ENCODE measurements at places on chromosomes 5 and 9.

- DNase-seq: no peak
Measured at GRCh38 chr9:137717776-137718327, 99.0 kb downstream of the EHMT1 start.

DNA sequence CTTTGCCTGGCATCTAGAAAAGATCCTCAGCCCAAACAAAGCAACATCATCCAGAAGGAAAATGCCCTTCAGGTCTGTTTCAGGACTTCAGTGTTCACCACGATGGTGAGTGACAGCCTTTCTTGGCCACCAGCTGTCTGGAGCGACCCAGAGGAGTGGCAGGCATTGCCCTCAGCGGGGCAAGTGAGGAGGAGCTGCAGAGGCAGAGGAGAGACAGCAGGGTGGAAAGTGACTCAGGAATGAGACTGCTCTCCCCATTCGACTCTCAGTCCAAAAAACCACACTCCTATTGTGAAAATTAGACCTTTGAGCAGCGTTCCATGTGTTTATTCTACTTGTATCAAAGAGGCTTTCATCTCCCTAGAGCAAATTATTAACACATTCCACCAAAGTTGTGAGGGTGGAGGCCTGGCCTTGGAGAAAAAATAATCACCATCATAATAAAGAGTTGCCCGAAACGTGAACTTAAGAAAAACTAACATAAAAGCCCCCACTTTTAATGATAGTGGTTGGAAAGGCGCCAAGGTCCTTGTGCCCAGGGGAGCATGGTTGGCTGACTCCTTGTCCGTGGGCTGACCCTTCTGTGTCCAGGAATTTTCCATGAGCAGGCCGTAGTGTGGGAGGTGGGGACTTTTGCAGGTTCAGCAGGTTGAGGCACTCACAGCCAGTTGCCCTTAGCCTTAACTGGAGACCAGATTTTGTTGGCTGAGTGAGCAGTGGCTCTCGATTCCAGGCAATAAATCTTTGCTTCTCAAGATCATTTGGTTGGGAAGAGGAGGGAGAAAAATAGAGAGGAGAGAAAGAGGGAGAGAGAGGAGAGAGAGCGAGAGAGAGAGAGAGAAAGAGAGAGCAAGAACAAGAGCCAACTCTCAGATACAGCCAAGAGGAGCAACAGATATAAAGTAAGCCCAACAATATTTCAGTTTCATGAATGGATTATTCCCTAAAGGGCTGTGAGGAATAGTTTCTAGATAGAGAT lies 125.9 kb upstream of the ANKRD55 start:
- DNase-seq: no peak

GRCh38 chr9:27385606-27386322 lies 88.8 kb upstream of the EQTN start:
- no peak for DNase-seq

GRCh38 chr5:44336708-44337107 lies 52.5 kb downstream of the FGF10 start:
- no peak for DNase-seq

DNA sequence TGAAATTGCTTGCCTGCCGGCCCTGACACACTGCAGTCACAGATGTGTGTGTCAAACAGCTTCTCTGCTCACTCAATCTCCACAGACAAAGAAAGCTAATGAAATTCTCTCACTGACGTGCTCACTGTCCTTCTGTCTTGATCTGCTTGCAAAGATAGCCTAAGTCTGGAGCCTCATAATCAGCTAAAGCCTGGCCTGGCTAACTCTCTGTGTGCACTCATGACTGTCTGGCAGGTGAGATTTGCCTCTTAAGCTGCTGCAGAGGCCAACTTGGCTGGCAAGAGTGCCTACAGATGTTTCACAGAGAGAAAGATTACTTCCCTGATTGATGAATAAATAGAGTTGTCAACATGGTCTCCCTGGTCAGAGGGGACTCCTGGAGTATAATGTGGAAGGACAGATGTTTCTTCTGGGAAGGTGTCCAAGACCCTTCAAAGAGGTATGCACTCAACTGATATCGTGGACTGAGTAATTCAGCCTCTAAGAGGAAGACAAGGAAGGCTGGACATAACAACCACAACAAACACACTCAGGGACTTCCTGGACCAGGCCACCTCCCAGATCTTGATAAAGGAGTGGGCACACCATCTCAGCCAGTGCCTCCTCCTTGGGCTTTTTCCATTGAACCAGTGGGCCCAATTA lies 362.0 kb downstream of the SPOCK1 start:
- no peak for DNase-seq

GRCh38 chr5:116507051-116507537 lies 67.5 kb downstream of the SEMA6A start:
- DNase-seq: no peak

- no peak for DNase-seq
Measured at GRCh38 chr5:37888476-37888875, 48.6 kb upstream of the GDNF start.

GRCh38 chr5:158911693-158912363 lies 187.9 kb downstream of the EBF1 start:
- DNase-seq: no peak

GRCh38 chr5:13700626-13701025 lies 243.9 kb downstream of the DNAH5 start:
- no peak for DNase-seq

DNA sequence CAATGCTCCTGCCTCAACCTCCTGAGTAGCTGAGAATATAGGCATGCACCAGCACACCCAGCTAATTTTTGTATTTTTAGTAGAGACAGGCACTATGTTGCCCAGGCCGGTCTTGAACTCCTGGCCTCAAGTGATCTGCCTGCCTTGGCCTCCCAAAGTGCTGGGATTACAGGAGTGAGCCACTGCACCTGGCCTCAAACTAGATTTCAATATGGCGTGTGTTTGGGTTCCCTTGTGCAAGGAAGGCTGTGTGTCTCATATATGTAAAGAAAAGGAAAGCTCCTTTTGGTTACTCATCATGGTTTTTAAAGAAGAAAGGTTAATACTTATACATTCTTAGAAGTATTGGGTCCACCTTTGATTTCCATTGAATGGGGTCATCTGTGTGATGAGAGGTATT lies 70.7 kb downstream of the ANKRD33B start:
- no peak for DNase-seq

DNA sequence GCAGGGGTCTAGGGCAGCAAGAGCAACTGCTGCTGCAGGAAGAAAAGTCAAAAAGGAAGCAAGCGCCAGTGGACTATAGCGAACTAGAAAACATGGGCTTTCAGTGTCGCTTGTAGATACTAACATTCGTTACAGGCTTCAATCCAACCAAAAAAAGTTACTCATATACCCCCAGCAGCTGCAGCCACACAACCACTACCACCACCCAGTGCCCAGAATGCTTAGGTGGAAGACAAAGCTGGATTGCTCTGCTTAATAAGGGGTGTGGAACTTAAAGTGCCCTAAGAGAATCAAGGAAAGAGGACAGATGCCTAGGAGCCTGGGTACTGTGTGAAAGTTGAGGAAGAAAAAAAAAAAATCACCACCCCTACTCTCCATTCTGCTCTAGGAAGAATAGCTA lies 203.6 kb downstream of the ELAVL2 start:
- DNase-seq: no peak

- no peak for DNase-seq
Measured at GRCh38 chr9:134534661-134535080, 106.9 kb upstream of the COL5A1 start.

DNA sequence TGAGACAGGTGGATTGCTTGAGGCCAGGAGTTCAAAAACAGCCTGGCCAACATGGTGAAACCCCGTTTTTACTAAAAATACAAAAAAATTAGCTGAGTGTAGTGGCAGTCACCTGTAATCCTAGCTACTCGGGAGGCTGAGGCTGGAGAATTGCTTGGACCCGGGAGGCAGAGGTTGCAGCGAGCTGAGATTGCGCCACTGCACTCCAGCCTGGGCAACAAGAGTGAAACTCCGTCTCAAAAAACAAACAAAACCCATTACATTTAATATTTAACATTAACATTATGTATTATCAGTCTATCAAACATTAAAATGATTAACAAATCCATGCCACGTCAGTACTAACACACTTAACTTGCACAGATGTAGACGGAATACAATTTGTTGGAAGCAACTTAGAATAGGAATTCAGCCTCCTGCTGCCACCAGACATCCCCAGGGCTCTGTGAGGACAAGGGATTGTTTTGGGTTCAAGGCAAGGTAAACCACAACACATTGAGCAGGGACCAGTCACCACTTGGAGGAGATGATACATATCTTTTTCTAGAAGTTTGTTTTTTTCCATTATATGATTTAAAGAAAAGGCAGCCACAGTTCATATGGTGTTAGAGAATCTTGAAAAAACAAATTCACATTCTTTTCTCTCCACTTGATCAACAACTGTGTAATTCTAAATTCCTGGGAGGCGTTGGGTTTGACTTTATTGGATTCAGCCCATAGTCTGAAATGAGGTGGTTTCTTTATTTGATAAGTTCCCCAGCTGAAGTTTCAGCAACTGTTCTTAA lies 104.1 kb upstream of the BASP1 start:
- DNase-seq: no peak
